Activated T-helper 1 cell treated with anti-CD3 and anti-CD28 coated beads, Interleukin-12 subunit alpha, Interleukin-12 subunit beta, Interleukin-2, Interleukin-4 antibody, amounts not matched to agents 30 ng/mL and 10 ng/mL and 1 ng/mL, durations not matched to agents 14 hours and 24 hours and 36 hours (primary cell): ENCODE measurements at places on chromosomes 13 and 19. TPM values are rescaled to one million over a fixed set of nuclear protein-coding genes. Genes with fewer than 3 reads are reported as not detected.

GRCh38 chr19:16337809-16338469, 13.3 kb downstream of the KLF2 start:
- no peak overlapping the region for H3K27ac ChIP-seq
- DNase-seq, result no peak
- H3K4me1 ChIP-seq, result peaks cover 60% of the 10 kb centered on the region
- H3K4me3 ChIP-seq, result no peak overlapping the region
- H3K27me3 ChIP-seq, result peaks cover 18% of the 10 kb centered on the region
- peaks cover 2% of the 10 kb centered on the region for H3K36me3 ChIP-seq

GRCh38 chr19:10195199-10195519, 406 bp upstream of the DNMT1 start:
- DNase-seq, result no peak
- H3K36me3 ChIP-seq, result peaks cover 15% of the 10 kb centered on the region
- peaks cover 12% of the 10 kb centered on the region for H3K4me1 ChIP-seq
- peak overlapping the region; percentile 97 for H3K4me3 ChIP-seq
- no peaks in the 10 kb centered on the region for H3K27me3 ChIP-seq
- H3K27ac ChIP-seq, result peak overlapping the region; percentile 91

DNA sequence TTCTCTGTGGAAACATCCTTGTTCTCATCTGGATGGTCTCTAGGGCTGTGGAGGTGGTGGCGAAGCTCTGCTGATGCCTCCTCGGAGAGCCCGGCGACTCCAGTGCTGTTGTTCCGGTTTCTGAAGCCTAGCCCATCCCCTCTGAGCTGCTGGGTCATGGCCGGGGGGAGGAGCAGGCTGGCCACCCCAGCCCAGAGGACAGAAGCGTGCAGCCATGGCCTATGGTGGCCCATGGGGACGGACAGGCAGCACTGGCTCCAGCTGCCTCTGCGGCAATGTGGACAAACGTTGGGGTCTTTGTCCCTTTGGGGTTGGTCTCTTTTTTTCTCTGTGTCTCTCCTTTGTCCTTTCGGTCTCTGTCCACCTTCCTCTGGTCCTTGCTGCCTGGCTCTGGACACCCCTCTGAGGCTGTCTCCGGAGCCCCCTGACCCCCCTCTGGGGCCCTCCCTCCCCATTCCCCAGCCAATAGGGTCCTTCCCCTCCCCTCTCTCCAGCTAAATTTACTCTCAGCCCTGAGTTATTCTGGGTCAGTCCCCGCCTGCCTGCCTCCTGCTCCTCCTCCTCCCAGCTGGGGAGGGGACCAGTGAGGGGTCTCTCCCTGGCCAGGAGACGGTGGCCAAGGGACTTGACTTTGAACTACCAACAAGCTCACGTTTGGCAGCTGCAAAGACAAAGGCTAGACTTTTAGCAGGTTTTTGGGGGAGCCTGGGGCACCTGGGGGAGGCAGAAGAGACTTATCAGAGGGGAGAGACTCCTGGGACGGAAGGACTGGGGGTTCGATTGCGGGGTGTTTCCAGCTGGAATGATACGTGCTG, at the start of gene HRC:
TSS of gene HRC (minus strand) at position 392 of the 815 bp plus-strand sequence. CDS start at position 233, 159 bp downstream.
- H3K4me3 ChIP-seq, result no peak within 1 kb of the TSS
- H3K27me3 ChIP-seq, result peaks cover 55% of the 10 kb centered on the region
- DNase-seq, result no peak
- H3K36me3 ChIP-seq, result no peaks in the 10 kb centered on the region

- H3K27ac ChIP-seq, result no peak overlapping the region
- peaks cover 14% of the 10 kb centered on the region for H3K4me1 ChIP-seq
- no peaks in the 10 kb centered on the region for H3K36me3 ChIP-seq
- H3K4me3 ChIP-seq, result no peak overlapping the region
These were observed 1.9 kb downstream of the CBARP start for GRCh38 chr19:1235625-1236538.

- no peak overlapping the region for H3K27ac ChIP-seq
- H3K27me3 ChIP-seq, result no peaks in the 10 kb centered on the region
- no peaks in the 10 kb centered on the region for H3K36me3 ChIP-seq
These were observed 127.7 kb downstream of the COL4A1 start for GRCh38 chr13:110179116-110179856.

DNA sequence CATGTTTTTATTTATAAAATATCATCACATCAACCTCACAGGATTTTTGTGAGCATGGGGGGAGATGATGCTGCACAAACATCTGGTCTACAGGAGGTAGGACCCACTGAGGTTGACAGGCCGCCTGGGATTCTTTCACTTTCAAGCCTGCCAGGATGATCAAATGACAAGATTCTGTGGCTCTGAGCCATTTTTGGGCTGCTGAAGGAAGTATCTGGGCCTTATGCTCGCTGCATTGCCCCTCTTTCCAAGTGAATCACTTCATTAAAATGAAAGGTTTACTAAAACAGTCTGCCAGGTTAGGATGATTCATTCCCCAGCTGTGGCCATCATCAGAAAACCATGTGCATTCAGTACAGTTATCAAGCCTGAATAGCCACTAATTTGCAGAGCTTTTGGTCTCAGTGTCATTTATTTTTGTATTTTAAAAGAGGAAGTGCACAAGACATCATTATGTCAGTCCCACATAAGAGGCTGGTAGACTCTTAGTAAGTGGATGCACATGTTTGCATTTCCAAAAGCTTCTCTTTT, 34.4 kb downstream of the STARD13 start:
- no peaks in the 10 kb centered on the region for H3K27me3 ChIP-seq
- peaks cover 5% of the 10 kb centered on the region for H3K4me1 ChIP-seq
- H3K4me3 ChIP-seq, result no peak overlapping the region
- no peaks in the 10 kb centered on the region for H3K36me3 ChIP-seq

- no peak overlapping the region for H3K27ac ChIP-seq
- H3K4me3 ChIP-seq, result no peak overlapping the region
- no peaks in the 10 kb centered on the region for H3K4me1 ChIP-seq
- H3K36me3 ChIP-seq, result no peaks in the 10 kb centered on the region
- peaks cover 8% of the 10 kb centered on the region for H3K27me3 ChIP-seq
These were observed 38.3 kb upstream of the C19orf12 start for GRCh38 chr19:29753190-29753933.

DNA sequence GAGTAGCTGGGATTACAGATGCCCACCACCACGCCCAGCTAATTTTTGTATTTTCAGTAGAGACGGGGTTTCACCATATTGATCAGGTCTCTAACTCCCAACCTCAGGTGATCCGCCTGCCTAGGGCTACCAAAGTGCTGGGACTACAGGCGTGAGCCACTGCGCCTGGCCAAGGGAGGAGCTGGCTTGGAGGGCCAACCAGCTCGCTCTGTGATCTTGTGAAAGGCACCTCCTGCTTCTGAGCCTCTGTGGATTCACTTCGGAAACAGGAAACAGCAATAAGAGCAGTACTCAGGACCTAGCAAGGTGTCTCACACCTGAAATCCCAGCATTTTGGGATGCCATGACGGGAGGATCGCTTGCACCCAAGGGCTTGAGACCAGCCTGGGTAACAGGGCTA, 2.0 kb upstream of the ELL start:
- peak overlapping the region; percentile 29 for H3K27ac ChIP-seq
- H3K4me1 ChIP-seq, result peaks cover 12% of the 10 kb centered on the region
- no peak for DNase-seq
- no peaks in the 10 kb centered on the region for H3K27me3 ChIP-seq
- no peaks in the 10 kb centered on the region for H3K36me3 ChIP-seq

GRCh38 chr13:74641586-74641985, 507.4 kb upstream of the KLF12 start:
- no peak overlapping the region for H3K4me3 ChIP-seq
- no peak overlapping the region for H3K27ac ChIP-seq
- no peaks in the 10 kb centered on the region for H3K4me1 ChIP-seq

- H3K27me3 ChIP-seq, result no peaks in the 10 kb centered on the region
- H3K36me3 ChIP-seq, result no peaks in the 10 kb centered on the region
- no peaks in the 10 kb centered on the region for H3K4me1 ChIP-seq
- no peak overlapping the region for H3K27ac ChIP-seq
- DNase-seq, result no peak
These were observed 381.1 kb downstream of the FGF14 start for GRCh38 chr13:102020611-102021216.

DNA sequence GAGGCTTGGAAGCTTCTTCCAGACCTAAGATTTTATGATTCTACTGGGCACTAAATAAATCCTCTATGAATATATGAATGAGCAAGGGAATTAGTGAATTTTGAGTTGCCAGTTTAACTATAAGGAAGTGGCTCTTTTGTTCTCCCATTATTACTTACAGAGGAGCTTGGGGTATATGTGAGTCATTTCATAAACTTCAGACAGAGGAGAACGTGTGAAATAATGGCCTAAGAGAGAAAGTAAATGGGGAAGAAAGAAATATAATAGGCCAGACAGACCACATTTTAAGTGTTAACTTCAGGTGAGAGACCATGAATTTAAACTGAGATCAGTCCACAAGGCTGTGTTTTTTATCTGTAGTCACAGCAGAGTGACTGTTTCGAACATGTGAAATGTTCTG, 570.9 kb downstream of the GPC6 start:
- H3K4me3 ChIP-seq, result no peak overlapping the region
- H3K36me3 ChIP-seq, result no peaks in the 10 kb centered on the region
- H3K4me1 ChIP-seq, result peaks cover 10% of the 10 kb centered on the region
- H3K27ac ChIP-seq, result no peak overlapping the region
- no peak for DNase-seq
- peaks cover 2% of the 10 kb centered on the region for H3K27me3 ChIP-seq

DNA sequence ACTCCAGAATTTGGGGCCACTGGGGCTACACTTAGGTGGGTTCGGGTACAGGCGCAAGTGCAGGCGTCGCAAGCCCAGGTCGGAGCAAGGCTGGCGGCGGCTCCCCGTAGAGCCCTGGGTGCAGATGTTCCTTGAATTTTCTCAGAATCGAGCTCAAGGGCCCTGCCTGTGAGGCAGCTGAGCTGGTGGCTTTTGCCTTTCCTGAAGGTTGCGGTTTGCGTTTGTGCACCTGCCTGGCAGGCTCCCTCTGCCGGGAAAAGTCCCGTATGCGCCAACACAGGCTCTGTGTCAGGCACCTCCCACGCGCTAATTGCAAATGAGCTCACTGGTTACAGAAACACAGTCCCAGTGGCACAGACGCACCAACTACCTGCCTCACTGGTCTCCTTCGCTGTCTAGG, 5.9 kb downstream of the DOHH start:
- peak overlapping the region; percentile 29 for H3K27ac ChIP-seq
- peaks cover 30% of the 10 kb centered on the region for H3K36me3 ChIP-seq
- peak overlapping the region; percentile 39 for H3K4me3 ChIP-seq
- peaks cover 19% of the 10 kb centered on the region for H3K4me1 ChIP-seq

DNA sequence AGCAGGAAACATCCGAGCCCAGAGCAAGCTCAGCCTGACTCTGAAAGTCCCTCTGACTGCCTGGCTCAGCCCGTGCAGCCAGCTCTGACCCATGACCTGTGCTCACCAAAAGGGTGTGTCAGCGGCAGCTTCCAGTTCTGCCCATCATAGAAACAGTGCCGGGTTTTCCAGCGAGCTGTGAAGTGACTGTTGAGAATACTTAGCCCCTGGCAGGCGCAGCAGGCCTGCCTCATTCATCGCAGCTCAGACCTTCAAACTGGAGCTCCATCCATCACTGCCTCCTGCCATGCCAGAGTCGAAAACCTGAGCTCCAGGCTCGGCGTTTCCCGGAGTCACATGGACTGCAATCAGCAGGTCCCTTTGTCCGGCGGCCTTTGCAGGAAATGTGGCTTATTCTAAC, 16.3 kb upstream of the GSX1 start:
- H3K27me3 ChIP-seq, result peaks cover 13% of the 10 kb centered on the region
- H3K4me3 ChIP-seq, result no peak overlapping the region
- H3K27ac ChIP-seq, result no peak overlapping the region
- H3K36me3 ChIP-seq, result no peaks in the 10 kb centered on the region
- DNase-seq, result no peak
- no peaks in the 10 kb centered on the region for H3K4me1 ChIP-seq

DNA sequence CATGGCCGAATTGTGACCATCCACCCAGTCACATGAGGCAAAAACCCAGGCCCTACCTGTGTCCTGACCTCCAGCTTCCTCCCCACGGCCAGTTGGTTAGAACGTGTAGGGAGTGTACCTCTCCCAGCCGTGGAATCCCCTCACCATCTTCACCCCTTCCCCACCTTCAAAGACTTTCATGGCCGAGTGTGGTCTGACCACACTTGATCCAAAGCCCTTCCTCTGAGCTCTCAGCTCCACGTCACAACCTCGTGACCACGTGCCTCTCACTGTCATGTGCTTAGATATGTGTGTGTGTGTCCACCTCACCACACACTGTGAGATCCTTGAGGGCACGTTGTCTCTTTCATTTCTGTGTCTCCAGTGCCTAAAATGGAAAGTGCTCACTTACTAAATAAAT, 48.6 kb upstream of the UBE2L5 start:
- peak overlapping the region; percentile 72 for H3K4me3 ChIP-seq
- H3K36me3 ChIP-seq, result peaks cover 23% of the 10 kb centered on the region
- no peaks in the 10 kb centered on the region for H3K27me3 ChIP-seq
- H3K27ac ChIP-seq, result peak overlapping the region; percentile 91
- DNase-seq, result peak; percentile 41

DNA sequence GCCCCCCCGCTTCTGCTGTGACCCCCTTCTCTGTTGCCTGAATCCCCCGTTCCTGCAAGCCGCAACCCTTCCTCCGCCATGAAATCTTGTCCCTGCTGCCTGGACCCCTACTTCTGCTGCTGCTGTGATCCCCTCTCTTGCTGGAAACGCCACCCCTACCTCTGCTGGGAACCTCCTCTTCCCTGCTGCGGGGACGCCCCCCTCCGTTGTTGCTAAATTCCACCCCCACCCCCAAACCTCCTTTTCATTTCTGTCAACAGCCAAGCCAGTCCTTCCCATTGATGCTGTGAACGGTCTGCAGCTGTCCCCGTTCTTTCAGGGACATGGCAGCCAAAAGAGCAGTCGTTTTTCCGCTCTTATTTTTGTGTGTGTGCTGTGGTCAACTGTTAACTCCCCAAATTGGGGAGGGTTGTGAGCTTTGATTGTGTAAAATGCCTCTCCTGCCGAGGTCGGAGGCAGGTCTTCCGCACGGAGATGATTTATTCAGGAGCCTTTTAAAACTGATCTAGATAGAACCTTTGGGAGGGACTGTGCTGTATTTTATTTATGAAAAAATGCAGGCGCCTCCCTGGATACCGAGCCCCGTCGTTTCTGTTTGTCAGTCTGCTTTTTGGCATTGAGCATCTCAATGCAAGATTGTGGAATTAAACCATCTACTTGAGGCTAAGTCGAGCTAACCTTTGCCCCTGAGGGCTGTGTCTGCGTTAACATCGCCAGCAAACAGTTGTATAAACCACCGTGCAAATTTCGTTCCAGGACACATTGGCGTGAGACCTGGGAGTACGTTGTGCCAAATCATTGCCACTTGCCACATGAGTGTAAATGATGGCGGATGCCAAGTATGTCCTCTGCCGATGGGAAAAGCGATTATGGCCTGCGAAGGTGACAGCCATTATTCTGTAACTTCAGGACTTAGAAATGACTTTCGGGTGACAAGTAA, 27.9 kb upstream of the NDUFS7 start:
- H3K4me1 ChIP-seq, result peaks cover 11% of the 10 kb centered on the region
- no peak for DNase-seq
- H3K36me3 ChIP-seq, result peaks cover 19% of the 10 kb centered on the region

- DNase-seq, result peak; percentile 17
- no peaks in the 10 kb centered on the region for H3K36me3 ChIP-seq
- H3K27ac ChIP-seq, result peak overlapping the region; percentile 85
- peaks cover 8% of the 10 kb centered on the region for H3K4me1 ChIP-seq
- H3K27me3 ChIP-seq, result no peaks in the 10 kb centered on the region
These were observed 32.6 kb upstream of the GATAD2A start for GRCh38 chr19:19372656-19373416.

The ATF5 gene
- 50.7 and 52.0 TPM in 2 replicates for total RNA-seq

The CASP14 gene
- total RNA-seq, result not detected in 2 replicates
